CD8-positive, alpha-beta T cell (primary cell): ENCODE measurements at places on chromosomes 5 and 9.
A peak's percentile ranks its signal among the peaks of the same experiment; 100 is the strongest.

GRCh38 chr9:133913571-133914369 is 78.4 kb downstream of the VAV2 start:
- DNase-seq: no peak

- DNase-seq: peak; percentile 51
These were observed 17.7 kb downstream of the RALGDS start for GRCh38 chr9:133103183-133103986.

GRCh38 chr5:31362529-31362900 is 169.0 kb downstream of the CDH6 start:
- DNase-seq: no peak

DNA sequence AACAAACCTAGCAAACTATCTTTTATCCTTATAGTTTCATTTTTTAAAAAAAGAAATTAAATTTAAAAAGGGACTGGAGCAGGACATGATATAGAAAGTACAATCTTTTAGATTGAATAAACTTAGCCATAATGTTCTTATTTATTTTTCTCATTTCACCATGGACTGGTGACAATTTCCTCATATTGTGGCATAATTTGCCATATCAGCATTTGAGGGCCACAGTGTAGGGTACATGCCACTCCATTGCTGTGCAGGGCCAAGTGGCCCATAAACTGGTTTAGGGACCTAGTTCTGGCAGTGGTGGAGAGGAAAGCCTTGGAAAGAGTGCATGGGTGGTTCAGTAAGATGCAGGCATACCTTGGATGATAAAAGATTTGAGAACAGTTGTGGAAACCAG is 232.9 kb upstream of the ELL2 start:
- DNase-seq: no peak

GRCh38 chr5:129958581-129958980 is 54.3 kb downstream of the CHSY3 start:
- DNase-seq: no peak

DNA sequence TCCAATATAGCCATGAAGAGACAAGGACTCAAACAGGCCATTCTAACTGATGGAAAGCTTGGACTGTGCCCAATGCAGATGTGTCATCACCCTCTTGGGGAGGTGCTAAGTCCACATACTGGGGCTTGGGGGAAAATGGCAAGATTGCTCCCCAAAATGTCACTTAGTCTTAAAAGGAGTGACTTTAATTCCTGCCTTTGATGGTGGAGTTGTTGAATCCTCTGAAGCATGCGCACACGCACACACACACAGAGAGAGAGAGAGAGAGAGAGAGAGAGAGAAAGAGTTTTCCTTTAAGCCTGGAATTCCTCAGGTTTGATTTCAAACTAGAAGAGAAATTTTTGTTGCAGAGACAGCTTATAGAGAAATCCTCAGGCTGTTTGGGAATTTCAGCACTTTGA is 161.9 kb upstream of the GAS1 start:
- DNase-seq: no peak

- DNase-seq: peak; percentile 45
These were observed 1.2 kb downstream of the FBXL17 start for GRCh38 chr5:108380531-108381349.

GRCh38 chr9:36923025-36923625 is 110.9 kb downstream of the PAX5 start:
- no peak for DNase-seq

GRCh38 chr5:132055808-132056609 is 4.4 kb upstream of the IL3 start:
- peak; percentile 45 for DNase-seq

GRCh38 chr5:168168978-168169698 is 122.3 kb upstream of the WWC1 start:
- no peak for DNase-seq

GRCh38 chr5:98428806-98429205 is 344.7 kb upstream of the RGMB start:
- DNase-seq: no peak

DNA sequence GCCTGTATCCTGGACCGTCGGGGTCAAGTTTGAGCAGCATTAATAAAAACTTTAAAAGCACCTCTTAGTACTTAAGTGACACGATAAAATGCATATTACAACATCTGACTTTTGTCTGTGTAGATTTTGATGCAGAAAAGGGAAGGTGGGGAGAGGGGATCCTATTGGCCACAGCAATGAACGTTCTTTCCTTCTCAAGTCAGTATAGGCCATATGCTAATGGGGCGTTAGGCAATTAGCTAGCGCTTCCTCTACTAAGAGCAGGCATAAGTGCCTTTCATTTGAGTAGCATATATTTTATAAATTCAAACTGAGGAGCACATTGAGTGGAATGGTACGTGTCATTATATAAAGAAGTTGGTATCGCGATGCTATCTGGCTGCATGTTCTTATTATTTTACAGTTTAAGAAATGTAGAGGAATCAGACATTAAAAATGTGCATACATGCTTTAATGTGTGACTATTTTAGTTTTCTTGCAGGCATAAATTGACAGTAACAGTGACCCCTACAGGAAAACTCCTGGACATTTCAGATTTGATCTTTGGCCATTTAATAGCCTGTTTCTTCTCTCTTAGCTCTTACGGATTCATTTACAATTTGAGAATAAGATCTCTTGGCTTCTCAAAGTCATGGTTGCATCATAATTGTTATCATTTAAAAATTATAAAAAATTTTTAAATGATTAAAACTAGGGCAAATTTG is 1.1 kb upstream of the GNA14 start:
- DNase-seq: no peak

DNA sequence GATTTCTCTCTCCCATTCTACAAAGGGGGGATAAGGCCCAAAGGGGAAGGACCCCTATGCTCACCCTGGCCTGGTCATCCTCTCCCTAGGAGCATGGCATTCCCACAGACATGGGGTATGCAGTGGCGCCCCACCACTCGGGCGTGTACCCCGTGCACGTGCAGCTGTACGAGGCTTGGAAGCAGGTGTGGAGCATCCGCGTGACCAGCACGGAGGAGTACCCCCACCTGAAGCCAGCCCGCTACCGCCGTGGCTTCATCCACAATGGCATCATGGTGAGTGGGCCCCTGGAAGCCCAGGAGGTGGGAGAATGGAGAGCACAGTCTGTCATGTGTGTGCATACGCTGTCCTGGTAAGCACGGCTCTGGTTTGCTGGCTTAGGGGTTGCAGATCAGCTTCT is 27.7 kb downstream of the NDST1 start:
- DNase-seq: no peak

GRCh38 chr9:93843396-93843795 is 111.8 kb downstream of the BARX1 start:
- no peak for DNase-seq

- no peak for DNase-seq
These were observed 152.5 kb upstream of the NFIB start for GRCh38 chr9:14466429-14466818.

GRCh38 chr5:38672059-38672788 is 115.8 kb upstream of the LIFR start:
- DNase-seq: no peak

- DNase-seq: no peak
These were observed 176.4 kb upstream of the CCNG1 start for GRCh38 chr5:163260961-163261360.

DNA sequence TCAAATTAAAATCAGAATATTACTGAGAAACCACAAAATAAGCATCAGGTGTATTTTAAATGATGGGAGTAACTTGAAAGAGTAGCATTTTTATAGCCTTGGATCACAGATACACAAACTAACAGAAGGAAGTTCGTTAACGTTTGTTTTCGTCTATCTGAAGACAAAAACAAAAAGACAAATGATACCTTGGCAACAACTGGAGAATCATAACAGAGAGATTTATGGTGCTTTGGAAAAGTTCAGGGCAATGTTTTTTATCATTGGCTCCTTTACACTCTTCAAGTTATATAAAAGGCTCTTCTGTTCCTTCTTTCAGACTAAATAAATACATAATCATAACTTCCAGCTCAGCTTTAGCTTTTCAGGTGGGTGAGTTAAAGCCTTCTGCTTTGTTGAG is 128.1 kb upstream of the VLDLR start:
- no peak for DNase-seq

DNA sequence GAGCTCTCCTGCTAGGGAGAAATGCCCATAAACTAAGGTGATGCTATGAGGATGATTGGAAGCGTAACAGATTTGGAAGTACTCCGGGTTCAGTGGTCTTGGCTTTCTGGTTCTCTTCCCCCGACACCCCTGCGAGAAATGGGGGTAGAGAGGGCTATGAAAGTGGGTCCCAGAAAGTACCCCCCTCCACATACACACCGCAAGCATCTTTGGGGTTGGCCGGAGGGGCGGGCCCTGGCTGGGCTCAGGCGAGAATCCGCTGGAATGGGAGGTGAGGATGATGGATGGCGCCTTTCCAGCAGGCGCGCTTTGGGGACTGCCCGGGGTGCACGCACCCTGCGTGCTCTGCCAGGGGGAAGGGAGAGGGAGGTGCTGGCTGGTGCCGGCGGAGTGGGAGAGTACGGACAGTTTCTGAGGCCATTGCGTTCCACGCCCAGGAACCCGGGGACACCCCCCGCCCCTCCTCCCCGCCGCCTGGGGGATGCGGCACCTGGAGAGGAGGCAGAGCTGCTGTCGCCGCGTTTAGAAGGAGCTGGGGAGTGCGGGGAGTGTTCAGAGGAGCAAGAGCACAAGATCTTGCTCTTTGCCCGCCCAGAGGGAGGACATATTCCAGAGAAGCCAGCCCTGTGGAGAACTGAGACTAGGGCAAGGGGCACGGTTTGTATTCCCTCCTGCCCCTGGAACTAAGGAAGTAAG is 1.9 kb downstream of the PCSK5 start:
- DNase-seq: no peak

DNA sequence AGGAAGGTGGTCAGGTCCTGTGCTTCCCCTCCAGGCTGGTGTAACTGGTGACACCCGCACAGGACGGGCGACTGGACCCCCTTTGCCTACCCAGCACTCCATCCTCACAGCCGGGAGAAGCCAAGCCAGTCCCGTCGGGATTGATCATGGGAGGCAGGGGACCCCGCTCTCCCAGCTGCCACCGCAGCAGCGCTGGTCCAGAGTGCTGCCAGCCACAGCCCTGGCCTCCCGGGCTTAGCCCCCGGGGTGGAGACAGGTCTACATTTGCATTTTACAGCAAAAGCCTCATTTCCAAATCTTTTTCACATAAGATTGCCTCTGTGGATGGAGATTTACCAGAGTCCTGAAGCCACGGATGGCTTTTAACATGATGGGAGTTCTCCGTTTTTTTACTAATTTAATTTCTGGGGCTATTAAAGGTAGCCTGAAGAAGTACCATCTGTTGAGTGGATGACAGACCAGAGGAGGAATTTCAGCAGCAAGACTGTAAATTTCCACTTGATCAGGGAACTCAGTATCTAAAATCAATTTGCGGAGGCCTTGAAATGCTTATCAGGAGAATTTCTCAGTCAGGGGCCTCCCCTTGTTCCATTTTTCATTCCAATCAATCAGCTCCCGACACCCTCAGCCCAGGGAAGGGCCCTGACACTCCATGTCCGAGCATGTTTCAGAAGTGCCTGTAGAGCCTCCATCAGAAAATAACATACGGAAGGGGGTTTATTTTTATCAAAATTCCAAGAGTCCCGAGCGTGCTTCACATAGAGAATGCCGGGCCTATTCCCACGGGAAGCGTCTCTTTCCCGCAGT is 80.6 kb downstream of the OLFM1 start:
- no peak for DNase-seq

DNA sequence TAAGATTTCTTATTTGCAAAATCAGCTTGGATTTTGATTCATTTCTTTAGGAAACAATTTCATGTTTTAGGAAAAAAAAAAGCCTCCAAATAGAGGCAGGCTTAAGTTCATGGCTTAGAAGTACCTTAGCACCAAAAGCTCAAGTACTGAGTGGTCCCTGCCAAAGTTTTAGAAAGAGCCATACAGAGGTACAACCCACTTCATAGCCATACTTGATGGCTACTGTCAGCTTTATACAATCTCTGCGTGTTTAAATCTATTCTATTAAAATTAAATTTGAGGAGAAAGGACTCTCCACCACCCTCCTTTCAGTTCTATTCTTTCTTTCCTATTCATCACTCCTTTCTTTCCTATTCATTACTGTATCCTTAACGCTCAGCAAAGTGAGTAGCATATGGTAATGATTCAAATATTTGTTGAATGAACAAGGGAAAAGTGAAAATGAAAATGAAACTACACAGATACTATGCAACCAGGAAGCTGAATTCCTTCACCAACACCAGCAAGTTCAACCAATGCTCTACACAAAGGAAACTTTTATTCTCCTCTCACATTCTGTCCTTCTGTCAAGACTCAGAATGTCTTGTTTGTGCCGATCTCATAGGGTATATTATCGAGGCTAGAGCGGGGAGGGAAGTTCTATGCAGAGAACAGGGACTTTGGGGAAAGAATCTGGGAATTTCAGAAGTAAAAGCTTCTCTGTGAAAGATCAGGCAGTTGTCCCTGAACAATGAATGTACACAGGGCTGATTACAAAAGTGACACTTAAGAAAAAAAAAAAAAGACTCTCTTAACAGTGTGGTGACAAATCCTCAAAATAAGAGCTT is 138.6 kb upstream of the SPEF2 start:
- DNase-seq: no peak

DNA sequence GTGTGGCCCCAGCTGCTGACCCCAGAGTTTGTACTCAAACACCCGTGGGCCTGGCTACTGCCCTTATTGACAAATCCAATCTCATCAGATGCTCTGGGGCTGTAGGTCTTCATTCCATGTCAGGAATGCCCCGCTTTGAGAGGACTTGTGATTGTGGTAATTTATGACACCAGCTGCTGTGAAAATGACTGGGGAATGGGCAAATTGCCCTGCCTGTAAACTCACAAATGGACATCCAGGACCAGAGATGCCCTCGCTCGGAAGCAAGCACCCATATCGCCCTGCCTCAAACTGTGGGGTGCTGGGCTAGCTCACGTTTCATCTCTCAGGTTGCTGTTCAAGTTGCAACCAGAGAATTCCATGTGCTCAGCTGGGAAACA is 225.9 kb upstream of the MAP3K1 start:
- no peak for DNase-seq

DNA sequence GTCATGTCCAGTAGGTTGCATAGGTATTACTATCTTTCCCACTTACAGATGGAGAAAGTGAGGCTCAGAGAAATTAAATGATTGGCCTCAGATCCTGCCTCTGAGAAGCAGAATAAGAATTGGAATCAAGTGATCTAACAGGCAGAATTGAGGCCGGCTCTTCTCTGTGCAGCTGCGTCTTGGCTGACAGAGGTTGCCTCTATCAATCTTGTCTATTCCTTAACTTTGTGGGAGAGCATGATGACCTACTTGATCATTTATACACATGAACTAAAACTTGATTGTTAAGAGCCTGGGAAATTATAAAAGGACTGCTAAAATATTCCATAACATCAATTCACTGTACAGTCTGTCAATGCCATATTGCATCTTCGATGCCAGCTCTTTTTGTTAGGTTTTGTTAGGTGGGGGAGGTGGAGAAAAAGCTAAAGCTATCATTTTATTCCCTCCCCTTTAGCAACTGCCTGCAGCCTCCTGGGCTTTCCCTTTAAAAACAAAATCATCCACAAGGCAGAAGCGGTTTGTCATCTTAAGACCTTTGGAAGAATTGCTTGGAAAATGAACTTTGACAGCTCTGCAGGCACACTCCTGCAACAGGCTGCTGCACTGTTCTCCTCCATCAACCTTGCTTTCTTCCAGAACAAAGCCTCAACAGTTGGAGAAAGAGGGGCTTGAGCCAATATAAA is 247.4 kb downstream of the SMARCA2 start:
- no peak for DNase-seq
